ENCODE measurements at places on chromosomes 16 and 17.

GRCh38 chr16:80996688-80997138 lies 10.0 kb downstream of the CMC2 start:
- DNase-seq, result no peak

DNA sequence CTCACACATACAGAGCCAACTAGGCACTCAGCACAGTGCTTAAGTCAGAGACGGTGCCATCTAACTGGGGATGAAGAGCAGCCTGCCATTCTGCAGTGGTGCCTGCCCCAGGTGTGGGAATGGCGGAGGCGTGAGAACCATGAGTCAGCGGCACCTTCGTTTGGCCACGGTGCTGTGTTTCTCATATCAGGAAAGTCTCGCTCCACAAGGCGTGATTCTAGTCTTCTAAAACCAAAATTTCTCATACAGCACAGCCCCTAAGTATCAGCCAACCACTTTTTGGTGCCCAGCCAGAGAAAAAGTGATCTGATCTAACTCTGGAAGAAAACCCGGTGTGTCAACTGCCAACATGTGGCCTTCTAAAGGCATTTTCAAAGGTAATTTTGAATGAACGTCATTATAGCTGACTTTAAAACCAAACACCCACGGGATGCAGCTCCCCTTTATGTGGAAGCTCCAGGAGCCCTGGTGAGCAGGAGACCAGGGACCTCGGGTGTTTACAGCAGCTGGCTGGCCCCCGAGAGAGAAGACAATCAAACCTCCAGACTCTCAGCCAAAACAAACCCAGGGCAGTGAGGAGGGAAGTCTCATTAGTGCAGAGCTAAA lies 54.6 kb downstream of the ABCC12 start:
- no peak for DNase-seq

GRCh38 chr17:50697062-50697461 lies 10.7 kb downstream of the ANKRD40 start:
- no peak for DNase-seq

GRCh38 chr17:76772842-76773525 lies 35.1 kb downstream of the MFSD11 start:
- peak; percentile 77 for DNase-seq

- DNase-seq, result no peak
These were observed 35.6 kb downstream of the ELAC2 start for GRCh38 chr17:12982224-12982623.

DNA sequence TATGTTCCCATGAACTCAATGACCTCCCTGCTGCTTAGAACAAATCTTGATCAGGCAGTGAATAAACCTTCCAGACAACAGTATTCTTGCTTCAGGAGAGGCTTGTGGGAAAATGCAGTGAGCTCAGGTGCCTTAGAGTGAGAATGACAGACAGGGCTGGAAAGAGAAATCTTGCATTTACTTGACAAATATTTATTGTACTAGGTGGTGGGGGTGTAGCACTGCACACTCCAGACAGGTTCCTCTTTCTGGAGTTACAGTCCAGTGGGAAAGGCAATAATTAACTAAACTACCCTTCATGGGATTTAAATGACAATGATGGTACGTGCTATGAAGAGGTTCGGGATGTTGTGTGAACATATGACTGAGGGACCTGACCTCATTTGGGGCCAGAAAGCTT lies 182.9 kb downstream of the SHISA9 start:
- DNase-seq, result no peak

- no peak for DNase-seq
These were observed 33.9 kb downstream of the CHP2 start for GRCh38 chr16:23788685-23789084.

DNA sequence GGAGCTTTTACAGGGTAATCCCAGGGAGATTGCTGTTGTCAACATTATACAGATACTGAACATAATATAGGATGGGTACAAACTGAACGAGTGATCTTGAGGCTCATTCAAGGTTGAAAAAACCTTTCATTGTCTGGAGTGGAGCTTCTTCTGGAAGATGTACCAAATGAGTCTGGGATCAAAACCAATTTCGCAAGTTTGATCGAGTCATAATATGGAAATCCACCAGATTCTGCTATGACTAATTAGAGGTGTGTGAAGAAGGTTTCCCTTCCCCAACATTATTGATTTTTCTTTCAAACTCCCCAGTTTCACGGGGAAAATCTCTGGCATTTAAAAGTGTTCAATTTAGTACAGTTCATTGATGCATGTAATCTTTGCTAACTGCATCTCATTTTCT lies 324.1 kb downstream of the ZFHX3 start:
- no peak for DNase-seq

DNA sequence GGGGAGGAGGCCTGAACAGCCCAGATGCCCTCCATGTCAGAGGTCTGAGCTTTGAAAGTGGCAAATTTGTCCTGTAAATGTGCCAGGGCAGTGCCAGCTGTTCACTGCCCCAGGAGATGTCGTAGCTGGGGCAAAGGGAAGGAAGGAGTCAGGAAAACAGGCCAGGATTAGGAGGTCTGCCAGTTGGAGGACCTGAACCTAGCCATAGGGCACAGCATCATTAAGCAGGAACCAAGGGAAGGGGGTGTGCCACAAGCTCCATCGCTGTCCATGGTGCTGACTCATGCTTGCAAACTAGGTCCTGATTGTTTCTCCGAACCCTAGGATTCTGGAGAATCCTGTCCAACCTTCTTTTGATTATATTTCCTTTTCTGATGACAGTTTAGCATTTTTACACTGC lies 124.2 kb downstream of the TMEM132E start:
- no peak for DNase-seq

DNA sequence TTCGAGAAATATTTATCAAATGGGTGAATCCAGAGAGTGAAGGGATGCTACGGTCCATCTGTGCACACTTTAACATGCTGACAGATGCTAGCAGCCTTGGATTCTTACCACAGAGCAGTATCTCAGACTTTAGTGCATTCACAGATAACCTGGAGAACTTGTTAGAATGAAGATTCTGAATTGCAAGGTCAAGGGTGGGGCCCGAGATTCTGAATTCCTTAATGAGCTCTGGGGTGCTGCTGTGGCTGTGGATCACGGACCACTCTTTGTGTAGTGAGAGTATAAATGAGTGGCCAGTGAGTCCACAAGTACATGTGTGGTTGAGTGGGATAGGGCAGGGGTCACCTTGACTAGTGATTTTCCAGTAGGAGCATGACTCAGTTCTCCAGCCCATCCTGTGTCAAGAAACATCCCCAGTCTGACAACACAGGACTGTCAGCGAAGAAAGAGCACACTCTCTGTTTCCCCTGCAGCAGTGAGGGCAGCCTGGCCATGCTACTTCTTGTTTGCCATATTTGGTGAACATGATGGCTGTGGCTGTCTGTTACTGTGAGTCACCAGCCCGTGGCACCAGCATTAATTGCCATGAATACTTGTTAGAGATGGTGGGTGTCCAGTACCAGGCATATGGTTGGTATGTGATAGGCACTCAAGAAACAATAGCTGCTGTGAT lies 13.0 kb upstream of the SALL1 start:
- no peak for DNase-seq
